Activated CD4-positive, alpha-beta T cell treated with anti-CD3 and anti-CD28 coated beads, Interleukin-2, amount 50 U/mL, for 24 hours (primary cell): ENCODE measurements at places on chromosomes 13 and 19.

DNA sequence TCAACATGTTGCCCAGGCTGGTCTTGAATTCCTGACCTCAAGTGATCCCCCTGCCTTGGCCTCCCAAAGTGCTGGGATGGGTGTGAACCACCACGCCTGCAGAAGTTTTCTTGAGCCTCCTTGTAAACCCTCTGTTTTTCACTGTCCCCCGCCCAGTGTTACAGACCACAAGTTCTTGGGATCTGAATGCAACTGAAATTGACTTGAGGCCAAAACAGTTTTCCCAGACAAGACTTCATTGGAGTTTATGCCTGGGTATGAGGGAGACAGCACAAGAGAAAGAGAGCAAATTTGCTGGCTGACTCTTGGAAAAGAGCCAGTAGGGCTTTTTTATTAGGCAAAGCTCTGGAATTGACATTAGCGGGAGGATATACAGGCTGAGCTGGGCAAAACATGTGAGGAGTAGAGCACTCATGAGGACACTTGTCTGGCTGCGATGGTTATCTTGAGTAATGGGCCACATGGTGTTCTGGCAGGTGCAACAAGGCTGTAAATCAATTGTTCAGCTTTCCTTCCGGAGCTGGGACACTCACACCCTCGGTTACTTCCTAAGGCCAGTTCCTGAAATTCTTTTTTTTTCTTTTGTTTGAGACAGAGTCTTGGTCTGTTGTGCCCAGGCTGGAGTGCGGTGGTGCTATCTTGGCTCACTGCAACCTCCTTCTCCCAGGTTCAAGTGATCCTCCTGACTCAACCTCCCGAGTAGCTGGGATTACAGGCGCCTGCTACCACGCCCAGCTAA lies 12.7 kb upstream of the HNRNPL start:
- DNase-seq, result no peak

- no peak for DNase-seq
These were observed 30.6 kb upstream of the IGSF23 start for GRCh38 chr19:44582581-44583265.

DNA sequence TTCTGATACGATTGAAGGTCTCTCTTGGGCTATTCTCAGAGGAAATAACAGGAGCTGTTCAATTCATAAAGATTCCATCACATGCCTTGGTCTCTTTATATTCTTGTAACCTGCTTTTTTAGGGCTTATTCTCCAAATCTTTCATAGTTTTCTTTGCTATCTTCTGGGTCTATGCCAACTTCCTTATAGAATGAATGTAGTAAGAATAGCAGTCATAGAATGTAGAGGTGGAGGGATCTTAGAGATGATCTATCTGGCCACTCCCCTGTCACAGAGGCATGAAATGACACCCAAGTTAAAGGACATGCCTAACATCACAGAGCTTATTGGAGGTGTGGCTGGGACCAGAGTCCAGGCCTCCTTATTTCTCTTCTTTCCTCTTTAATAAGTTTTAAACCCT lies 13.2 kb downstream of the LCP1 start:
- no peak for DNase-seq

DNA sequence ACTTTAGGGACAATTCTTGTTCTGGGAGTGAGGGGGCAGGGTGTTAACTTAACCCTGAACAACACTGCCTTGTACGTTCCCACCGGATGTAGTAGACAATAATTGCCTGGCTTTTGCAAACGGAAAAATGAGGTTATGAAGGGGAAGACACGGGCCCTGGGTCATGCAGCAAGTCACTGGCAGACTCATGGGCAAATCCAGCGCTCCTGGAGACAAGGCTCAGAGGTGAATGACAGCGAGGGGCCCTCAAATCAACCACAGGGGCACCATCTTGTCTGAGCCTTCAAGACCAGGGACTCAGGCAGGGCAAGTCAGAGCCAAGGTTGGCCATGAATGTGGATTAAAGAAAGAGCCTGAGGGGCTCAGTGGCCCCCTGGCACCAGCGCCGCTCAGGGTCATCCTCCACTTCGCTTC lies 2.8 kb downstream of the RASA3 start:
- no peak for DNase-seq

- peak; percentile 50 for DNase-seq
These were observed 142.2 kb downstream of the SIPA1L3 start for GRCh38 chr19:38049105-38049649.

DNA sequence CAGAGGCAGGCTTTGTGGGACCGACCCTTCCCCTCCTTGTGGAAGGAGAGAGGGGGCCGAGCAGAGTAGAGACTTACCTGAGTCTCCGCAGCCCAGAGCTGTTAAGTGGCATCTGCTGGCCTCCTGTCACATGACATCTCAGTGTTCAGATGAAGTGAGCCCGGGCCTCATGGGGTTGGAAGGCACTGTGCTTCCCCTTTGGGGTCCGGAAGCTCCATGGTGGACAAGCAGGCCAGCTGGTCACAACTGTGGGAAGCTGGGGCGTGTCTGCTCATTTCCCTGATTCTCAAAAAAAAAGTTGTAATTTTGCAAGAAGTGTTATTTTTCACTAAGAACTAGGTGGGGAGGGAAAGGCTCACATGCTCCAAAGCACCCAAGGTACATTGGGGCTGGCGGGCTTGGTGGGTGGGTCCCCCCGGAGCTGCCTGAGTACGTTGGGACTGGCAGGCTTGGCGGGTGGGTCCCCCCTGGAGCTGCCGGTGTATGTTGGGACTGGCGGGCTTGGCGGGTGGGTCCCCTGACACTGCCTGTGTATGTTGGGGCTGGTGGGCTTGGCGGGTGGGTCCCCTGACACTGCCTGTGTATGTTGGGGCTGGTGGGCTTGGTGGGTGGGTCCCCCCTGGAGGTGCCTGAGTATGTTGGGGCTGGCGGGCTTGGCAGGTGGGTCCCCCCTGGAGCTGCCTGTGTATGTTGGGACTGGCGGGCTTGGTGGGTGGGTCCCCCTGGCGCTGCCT lies 18.2 kb upstream of the DCUN1D2 start:
- no peak for DNase-seq

DNA sequence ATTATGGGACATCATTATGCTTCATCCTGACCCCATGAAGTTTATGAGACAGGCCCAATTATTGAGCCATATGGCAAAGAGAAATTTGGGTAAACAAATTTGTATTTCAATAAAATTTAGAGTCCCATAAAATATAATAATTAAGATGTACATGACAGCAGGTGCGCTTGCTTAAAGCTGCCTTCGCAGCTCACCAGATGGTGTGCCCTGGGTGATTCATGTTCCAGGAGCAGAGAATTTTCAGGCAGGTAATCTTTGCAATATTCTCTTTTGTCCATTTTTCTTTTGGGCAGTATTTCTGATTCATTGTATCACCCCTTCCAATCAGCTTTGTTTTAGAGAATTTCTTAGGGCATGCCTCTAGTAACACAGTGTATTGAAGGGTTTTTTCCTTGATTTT lies 39.5 kb upstream of the WASF3 start:
- DNase-seq, result no peak

GRCh38 chr13:49343731-49344130 lies 96.0 kb downstream of the CDADC1 start:
- DNase-seq, result no peak

DNA sequence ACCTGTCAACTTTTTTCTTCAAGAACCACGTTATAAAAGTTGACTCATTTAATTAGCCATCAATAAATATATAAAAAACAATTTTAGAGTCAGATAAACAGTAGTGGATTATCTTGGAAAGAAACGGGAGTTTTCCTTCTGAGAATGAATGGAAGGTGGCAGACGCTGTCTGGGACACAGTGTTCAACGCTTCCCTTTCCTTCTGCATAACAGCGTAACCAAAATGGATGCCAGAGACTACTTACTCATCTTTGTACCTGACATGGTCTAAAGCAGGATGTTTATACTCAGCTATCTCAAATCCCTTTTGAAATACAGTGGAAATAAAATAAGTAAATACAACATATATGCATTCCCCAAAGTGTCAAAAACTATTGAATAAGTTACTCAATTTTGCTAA lies 195.2 kb downstream of the LHFPL6 start:
- DNase-seq, result no peak

DNA sequence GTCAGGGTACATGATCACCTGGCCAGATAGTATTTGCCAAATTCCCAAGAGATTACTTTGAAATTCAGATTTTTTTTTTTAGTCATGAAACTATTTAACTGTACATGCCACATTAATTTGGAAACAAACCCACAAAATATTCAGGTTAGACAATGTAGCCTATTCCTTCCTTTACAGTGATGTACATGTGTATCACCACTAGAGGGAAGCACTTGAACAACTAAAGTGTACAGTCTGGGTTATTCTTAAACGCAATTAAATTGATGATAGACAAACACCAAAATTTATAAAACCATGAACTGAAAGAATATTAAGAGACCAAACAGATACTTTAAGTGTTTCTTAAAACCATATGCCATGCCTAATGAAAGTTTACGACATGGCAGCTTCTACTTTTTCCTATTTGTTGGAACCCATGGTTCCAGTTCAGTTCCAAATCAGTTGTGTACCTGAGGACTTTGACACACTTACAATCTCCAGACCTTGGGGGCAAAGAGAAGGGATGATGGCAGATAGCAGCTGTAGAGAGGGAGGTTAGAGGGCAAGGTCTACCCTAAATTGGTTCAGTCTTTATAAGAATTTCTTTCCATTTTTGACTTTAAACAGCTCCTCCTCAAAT lies 52.8 kb downstream of the TNFSF13B start:
- no peak for DNase-seq

GRCh38 chr19:13984186-13984585 lies 21.9 kb downstream of the RFX1 start:
- no peak for DNase-seq

DNA sequence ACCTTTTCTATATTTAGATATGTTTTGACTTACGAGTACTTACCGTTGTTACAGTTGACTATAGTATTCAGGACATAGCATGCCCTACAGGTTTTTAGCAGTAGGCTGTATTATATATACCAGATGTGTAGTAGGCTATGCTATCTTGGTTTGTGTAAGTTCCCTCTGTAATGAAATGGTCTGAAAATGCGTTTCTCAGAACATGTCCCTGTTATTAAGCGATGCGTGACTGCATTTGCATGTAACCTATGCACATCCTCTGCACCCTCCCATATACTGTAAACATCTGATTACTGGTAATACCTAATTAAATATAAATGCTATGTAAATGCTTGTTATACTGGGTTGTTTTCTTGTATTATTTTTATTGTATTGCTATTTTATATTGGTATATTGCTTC lies 6.6 kb downstream of the ZNF766 start:
- no peak for DNase-seq

DNA sequence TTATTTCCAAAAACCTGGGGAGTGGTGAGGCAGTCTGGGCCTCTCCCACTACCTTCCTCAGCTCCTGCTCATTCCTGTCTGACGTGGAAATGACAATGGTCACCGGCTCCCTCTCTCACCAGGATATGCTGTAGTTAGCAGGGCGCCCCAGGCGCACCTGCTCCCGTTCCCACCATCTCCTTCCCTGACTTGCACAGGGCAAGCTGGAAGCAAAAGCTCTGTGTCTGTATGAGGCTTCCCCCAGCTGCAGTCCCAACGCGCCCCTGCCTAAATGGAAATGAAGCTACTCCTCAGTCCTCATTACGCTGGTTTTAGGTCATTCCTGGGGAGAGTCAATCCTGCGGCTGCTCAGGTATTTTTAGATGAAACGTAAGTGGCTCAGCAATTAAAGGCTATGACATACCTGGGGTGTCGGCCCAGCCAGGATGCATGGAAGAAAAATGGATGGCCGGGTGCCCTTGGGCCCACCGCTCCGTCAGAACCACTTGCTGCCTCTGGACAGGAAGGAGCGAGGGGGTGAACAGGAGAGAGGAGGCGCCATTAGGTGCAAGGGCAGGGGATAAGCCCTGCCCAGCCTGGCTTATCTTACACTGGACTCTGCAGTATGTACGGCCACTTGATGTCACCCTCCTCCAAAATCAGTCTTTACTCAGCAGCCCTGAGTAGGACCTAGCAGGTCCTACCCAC lies 32.4 kb downstream of the DHRS12 start:
- DNase-seq, result no peak

DNA sequence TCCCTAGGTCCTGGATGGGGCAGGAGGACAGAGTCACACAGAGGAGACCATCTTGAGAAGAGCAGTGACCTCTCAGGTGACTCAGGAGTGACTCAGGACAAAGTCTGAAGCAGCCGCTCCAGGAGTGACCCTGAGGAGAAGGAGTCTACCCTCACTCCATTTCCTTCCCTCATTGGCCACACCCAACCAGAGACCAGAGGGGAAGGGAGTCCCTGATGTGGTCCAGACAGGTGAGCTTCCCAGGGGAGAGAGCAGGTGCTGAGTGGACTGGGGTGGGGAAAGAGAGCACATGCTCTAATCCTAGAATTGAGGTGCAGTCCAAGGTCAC lies 75.5 kb upstream of the MEDAG start:
- no peak for DNase-seq

- no peak for DNase-seq
These were observed 2.2 kb downstream of the MZF1 start for GRCh38 chr19:58570770-58571574.

DNA sequence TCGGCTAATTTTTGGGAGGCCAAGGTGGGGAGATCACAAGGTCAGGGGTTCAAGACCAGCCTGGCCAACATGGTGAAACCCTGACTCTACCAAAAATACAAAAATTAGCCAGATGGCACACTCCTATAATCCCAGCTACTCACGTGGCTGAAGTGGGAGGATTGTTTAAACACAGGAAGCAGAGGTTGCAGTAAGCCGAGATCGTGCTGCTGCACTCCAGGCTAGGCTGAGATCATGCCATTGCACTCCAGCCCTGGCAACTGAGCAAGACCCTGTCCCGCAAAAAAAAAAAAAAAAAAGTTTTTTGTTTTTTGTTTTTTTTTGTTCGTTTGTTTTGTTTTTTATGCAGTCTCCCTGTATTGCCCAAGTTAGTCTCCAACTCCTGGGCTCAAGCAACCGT lies 21.2 kb downstream of the MAST1 start:
- DNase-seq, result no peak

- no peak for DNase-seq
These were observed 18.3 kb downstream of the NUP58 start for GRCh38 chr13:25319771-25320170.

DNA sequence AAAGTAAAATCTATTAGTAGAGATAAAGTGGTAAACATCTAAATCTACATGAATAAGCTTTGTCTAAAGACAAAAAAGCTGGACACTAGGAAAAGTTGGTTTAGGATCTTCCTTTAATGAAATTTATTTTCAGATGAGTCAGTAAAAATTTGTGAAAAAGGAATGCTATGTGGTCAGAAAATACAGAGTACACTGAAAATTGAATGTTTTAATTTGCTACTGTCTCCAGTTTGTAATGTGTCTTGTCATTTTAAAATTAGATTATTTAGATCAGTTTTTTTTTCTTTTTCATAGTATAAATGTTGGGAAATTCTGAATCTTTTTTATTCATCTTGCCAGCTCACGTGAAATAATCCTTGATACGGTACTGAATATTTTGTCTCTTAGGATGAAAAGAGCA lies 56.9 kb downstream of the SLITRK6 start:
- DNase-seq, result no peak

- no peak for DNase-seq
These were observed 18.5 kb upstream of the IGLON5 start for GRCh38 chr19:51292971-51293370.

- DNase-seq, result no peak
These were observed 7.4 kb downstream of the CD22 start for GRCh38 chr19:35336166-35336955.

- DNase-seq, result no peak
These were observed 335.4 kb upstream of the PCDH20 start for GRCh38 chr13:61751039-61751438.
